ENCODE measurements at places on chromosomes 1 and 21.

DNA sequence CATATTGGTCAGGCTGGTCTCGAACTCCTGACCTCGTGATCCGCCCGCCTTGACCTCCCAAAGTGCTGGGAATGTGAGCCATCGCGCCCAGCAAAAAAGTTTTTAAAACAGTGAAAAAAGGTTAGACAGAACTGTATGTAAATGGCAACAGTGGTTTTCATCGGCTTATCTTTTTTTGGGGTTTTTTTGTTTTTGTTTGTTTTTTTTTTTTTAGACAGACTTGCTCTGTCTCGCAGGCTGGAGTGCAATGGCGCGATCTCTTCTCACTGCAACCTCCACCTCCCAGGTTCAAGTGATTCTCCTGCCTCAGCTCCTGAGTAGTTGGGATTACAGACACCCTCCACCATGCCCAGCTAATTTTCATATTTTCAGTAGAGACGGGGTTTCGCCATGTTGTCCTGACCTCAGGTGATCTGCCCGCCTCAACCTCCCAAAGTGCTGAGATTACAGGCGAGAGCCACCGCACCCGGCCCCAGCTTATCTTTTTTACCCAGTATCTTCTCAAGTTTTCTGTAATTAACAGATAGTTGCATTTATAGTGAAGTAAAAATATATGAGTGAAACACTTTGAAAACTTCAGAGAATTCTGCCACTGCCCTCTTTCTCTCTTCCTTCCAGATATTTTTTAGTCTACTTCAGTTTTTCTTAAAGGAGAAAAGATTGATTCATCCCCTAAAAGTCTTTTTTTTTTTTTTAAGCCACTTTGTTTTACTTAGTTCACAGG is 13.1 kb downstream of the TIMM17A start:
- no peak for DNase-seq

DNA sequence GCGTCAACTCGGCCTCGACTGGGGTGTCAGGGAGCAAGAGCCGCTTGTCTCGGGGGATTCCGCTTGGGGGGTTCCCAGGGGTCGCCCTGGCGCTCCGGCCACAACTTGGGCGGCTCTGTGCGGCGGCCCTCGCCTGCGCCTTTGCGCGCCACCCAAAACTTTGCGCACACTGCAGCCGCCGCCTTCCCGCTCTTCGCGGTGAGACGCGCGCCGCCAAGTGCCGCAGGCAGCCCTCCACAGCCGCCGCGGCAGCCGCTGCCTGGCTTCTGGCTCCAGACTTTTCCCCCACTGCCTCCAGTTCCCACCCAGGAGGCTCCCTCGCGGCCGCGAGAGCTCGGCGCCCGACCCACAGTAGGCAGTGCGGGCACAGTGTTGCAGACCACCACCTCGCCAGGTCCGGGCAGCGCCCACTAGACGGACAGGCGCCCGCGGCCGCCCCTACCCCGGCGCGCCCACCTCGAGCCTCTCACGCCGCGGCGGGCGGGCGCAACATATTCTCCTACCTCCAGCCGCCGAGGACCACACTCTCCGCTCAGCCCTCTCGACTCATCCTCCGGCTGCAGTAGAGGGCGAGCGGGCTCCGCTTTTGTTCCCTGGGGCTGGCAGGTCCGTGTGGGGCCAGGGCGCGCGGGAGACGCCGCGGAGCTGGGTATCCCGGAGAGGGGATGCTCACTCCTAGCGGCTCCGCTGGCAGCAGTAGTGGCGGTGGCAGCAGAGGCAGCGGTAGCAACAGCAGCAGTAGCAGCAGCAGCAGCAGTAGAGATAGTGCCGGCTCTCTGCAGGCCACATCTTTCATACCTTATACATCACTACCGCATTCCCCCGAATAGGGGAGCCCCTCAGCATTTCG is 296.6 kb downstream of the OMA1 start:
- DNase-seq, result no peak

GRCh38 chr1:12475101-12475500 is 142.9 kb downstream of the DHRS3 start:
- DNase-seq, result no peak

DNA sequence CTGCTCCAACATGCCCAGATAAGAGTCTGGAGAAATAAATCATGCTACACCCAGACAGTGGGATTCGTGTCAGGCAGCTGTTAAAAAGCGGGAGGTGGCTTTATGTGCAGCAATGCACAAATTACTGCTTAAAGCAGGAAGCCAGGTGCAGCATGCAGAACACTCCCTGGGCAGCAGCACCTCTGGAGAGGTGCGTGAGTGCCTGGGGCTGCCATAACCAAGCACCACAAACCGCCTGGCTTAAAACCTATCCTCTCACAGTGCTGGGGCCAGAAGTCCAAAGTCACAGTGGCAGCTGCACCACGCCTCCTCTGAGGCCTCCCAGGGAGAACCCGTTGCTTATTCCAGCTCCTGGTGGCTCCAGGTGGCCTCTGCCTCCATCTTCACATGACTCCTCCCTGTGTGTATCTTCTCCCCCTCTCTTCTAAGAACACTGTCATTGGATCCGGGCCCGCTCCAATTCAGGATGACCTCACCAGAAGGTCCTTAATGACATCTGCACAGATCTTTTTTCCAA is 115.6 kb downstream of the SIK1 start:
- DNase-seq, result no peak

GRCh38 chr1:17856496-17857108 is 101.5 kb downstream of the ACTL8 start:
- DNase-seq, result no peak

GRCh38 chr1:214638997-214639396 is 36.0 kb downstream of the CENPF start:
- no peak for DNase-seq

- DNase-seq, result no peak
Observed at GRCh38 chr21:25406887-25407579, 200.2 kb downstream of the MRPL39 start.

- no peak for DNase-seq
Observed at GRCh38 chr21:24628046-24628445, 979.2 kb downstream of the MRPL39 start.

DNA sequence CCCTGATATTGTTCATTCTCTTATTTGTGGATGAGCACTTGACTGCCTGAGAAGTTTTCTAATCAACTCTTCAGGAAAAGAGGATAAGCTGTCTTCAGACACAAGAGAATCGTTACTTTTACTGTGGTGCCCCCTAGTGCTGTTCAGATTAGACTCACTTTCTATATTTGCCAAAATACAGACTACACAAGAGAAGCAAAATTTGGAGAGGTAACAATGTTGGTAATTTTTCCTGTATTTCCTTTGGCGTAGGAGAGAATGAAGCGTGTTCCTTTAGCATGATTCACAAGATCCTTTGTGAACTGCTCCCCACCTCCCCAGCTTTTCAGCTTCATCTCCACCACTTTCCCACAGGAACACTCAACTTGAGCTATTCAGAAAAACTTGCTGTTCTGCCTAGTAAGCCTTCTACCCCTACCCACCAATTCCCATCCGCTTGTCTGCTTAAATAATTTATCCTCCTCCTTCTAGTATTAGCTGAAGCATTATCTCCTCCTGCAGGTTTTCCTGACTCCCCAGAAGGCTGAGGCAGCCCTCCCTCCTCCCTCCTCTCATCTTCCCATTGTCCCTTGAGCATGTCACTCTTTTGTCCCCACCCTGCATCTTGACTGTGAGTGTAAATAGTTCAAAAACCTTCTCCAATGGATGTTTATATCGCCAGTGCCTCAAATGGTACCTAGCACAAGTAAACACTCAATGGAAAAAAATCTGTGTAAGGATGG is 4.5 kb downstream of the TNFSF4 start:
- DNase-seq, result peak; percentile 92

DNA sequence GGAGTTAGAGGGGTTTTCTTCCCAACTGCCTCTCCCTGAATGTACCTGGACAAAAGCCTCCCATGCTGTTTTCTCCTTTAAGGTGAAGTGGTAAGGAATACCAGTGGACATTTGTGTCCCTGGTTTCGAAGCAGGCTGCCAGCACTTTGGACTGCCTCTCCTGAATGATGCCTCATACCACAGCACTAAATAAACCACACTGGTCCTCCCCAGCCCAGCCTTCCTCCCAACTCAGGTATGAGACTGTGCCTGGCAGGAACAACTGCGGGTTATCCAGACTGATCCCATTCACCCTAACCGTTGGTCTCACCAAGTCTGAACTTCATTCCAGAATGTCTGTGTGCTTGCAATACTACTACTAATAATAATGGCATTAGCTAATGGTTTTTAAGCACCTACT is 9.3 kb downstream of the COQ8A start:
- no peak for DNase-seq

DNA sequence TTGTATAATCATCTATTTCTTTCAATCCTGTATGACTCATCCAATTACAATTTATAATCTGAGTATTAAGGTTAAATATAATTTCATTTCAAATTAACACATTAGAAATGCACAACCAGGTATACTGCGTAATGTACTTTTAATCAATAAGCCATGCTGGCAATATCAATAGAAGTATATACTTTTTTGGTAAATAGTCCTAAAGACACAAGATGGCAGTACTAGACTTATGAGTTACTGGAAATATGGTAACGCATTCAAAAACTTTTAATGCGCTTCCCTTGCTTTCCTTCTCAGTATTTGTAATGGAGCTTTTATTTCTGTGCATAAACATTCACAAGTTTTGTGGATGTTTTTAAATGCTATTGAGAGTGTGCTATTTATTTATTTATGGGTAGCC is 1162.0 kb upstream of the TMPRSS15 start:
- no peak for DNase-seq

- DNase-seq, result no peak
Observed at GRCh38 chr1:162716552-162716951, 74.0 kb upstream of the HSD17B7 start.

- no peak for DNase-seq
Observed at GRCh38 chr1:19165501-19165900, 44.6 kb downstream of the UBR4 start.

- no peak for DNase-seq
Observed at GRCh38 chr21:21183092-21183491, 184.9 kb downstream of the NCAM2 start.

DNA sequence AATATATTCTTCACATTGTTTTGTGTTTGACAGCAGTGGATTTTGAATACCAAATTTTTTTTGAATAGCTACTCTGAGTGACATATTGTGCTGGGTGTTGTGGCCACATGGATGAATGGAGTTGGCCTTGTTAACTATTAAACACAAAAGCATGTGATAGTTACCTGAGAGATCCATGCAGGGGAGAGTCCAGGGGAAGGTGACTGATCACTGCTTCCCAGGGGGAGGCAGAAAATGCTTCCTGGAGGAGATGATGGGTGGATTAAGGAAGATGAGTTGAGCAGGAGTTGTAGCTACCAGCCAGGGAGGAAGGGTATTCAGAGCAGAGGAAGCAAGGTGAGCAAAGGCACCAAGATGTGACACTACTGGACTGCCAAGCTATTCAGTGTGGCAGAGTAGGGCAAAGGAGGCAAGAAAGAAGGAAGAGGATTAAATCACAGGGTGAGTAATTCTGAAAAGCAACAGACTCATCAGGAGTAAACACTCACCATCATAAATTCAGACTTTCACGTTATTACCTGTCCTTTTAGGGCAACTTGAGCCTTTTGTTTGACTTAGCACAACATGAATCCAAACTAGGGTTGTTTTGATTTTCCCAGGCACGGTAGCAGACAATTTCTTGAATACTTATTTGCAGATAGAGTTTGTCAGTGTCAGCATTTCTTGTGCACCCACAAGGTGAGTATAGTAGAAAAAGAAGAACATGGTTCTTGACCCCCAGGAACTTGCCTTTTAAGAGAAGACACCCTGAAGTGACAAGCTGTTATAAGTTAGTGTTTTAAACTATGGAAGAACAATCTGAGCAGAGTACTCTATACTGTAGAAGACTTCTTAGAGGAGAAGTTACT is 4.2 kb downstream of the CD46 start:
- DNase-seq, result no peak

DNA sequence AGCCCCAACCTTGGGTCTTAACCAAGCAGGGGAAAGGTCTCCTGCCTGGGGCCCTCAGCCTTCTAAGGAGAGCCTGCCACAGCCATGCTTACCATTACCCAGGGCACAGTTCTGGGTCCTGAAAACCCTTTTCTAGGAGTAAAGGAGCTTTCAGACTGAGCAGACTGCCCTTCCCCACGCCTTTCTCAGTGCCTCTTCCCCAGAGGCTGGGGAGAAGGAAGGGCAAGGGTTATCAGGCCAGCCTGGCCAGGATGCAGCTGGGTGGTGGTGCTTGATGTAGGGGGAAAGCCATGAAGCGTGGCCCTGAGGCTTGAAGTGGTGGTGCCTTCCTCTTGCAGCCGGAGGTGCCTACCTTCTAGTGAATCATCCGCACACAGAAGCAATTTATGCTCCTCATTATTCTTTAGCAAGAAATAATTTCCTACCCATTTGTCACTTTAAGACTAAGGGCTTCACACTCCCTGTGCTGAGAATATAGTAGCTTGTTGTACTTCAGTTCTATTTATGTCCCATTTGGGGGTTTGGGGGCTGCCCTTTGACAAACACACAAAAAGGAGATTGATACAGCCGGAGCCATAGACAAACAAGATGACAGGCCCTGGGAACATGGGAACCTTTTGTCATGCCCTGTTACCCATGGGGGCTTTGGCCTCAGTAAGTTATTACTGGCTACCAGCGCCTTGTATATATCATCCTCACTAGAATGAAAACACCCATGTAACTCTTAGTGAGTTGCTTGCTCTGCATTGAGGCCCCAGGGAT is 40.7 kb downstream of the MAN1C1 start:
- DNase-seq, result no peak

GRCh38 chr1:29683472-29683871 is 447.1 kb downstream of the PTPRU start:
- no peak for DNase-seq

GRCh38 chr1:159556931-159557369 is 21.1 kb upstream of the OR10J5 start:
- no peak for DNase-seq

GRCh38 chr1:70486676-70487458 is 75.8 kb downstream of the CTH start:
- peak; percentile 79 for DNase-seq

DNA sequence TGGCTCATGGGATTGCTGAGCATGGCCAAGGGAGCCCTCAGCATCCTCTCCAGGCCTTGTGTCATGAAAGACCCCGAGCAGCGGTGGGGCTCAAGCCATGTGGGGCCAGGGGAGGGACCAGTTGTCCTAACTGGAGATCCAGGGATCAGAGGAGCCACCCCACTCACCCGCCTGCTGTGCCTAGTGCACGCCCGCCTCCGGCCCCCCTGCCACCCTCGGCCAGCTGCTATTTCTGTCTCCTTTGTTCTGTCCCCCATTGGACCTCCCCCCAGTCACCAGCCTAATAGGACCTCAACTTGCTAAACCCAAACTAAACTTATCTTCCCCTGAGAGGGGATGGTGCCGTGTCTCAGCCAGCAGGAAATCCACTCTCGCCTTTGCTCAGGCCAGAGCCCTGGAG is 44.4 kb downstream of the TP73 start:
- DNase-seq, result no peak

DNA sequence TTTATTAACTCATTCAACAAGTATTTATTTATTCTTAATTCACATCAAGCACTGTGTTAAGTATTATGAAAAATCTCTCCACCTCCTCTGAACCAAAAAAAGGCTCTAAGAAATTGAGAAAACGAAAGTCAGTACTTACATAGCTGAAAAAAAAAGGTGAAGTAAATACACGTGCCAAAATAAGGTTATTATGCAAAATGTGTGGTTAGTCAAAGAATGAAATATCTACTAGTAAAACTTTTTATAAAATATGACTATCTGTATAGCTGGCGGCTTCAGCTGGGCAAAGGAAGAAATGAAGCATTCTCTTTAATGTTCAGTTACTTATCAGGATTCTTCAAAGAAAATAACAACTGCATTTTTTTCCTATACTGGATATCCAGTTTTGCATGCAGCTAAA is 35.5 kb upstream of the ASPM start:
- DNase-seq, result no peak

Measured in skeletal muscle cell (primary cell).